PC-9 (cell line): ENCODE measurements at places on chromosomes 5 and 9.

- no peaks in the 10 kb centered on the region for H3K27me3 ChIP-seq
- H3K36me3 ChIP-seq = no peaks in the 10 kb centered on the region
- H3K27ac ChIP-seq = no peak overlapping the region
- DNase-seq = no peak
- H3K4me3 ChIP-seq = no peak overlapping the region
These were observed 29.4 kb upstream of the N4BP3 start for GRCh38 chr5:178083922-178084321.

DNA sequence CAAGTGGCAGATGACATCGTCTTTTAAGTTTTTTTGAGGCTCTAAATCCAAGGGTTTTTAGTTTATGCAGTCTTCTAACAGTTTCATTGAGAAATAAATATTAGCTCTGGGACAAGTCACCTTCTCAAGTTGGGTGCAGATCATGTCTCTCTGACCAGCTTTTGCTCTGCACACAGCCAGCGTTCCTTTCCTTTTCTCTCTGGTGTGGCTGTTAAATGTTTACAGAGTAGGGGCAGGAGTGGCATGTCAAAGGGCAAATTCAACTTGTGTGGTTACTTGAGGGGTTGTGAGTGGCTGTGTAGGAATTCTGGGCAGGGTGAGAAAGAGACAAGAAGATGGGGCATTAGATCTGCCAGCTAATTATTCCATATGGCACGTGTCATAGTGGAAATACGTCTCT is 187.5 kb upstream of the HMHB1 start:
- H3K4me3 ChIP-seq = no peak overlapping the region
- H3K36me3 ChIP-seq = no peaks in the 10 kb centered on the region
- no peak for DNase-seq
- peaks cover 10% of the 10 kb centered on the region for H3K4me1 ChIP-seq

- DNase-seq = no peak
- no peaks in the 10 kb centered on the region for H3K4me1 ChIP-seq
- no peak overlapping the region for H3K4me3 ChIP-seq
- H3K36me3 ChIP-seq = no peaks in the 10 kb centered on the region
- H3K27me3 ChIP-seq = no peaks in the 10 kb centered on the region
These were observed 1816.5 kb downstream of the MAT2B start for GRCh38 chr5:165321912-165322311.

GRCh38 chr5:16722097-16722495 is 105.3 kb upstream of the RETREG1 start:
- H3K27ac ChIP-seq = no peak overlapping the region
- no peaks in the 10 kb centered on the region for H3K27me3 ChIP-seq
- no peak overlapping the region for H3K4me3 ChIP-seq

GRCh38 chr9:16540743-16541613 is 329.5 kb downstream of the BNC2 start:
- H3K4me3 ChIP-seq = no peak overlapping the region
- no peaks in the 10 kb centered on the region for H3K27me3 ChIP-seq
- no peak overlapping the region for H3K27ac ChIP-seq

GRCh38 chr5:51398875-51399642 is 15.8 kb downstream of the ISL1 start:
- H3K4me1 ChIP-seq = no peaks in the 10 kb centered on the region; the same call in 1 of the 2 replicates
- H3K27me3 ChIP-seq = no peaks in the 10 kb centered on the region
- H3K27ac ChIP-seq = no peak overlapping the region
- no peak for DNase-seq

DNA sequence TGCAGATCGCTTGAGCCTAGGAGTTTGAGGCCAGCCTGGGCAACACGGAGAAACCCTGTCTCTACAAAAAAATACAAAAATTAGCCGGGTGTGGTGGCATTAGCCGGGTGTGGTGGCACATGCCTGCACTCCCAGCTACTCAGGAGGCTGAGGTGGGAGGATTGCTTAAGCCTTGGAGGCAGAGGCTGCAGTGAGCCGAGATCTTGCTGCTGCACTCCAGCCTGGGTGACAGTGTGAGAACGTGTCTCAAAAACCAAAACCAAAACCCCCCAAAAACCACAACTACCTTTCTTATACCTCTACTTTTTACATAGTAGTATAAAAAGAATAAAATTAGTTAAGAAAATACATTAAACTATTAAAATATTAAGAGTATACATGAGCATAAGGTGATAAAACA is 121.2 kb downstream of the RAPGEF6 start:
- no peaks in the 10 kb centered on the region for H3K36me3 ChIP-seq
- H3K4me3 ChIP-seq = no peak overlapping the region
- H3K4me1 ChIP-seq = no peaks in the 10 kb centered on the region
- no peak for DNase-seq
- no peaks in the 10 kb centered on the region for H3K27me3 ChIP-seq
- H3K27ac ChIP-seq = no peak overlapping the region

GRCh38 chr5:134874831-134875655 is 872 bp downstream of the TXNDC15 start:
- peak overlapping the region; percentile 42 for H3K27ac ChIP-seq
- H3K27me3 ChIP-seq = no peaks in the 10 kb centered on the region
- H3K4me1 ChIP-seq = 0 out of 2 replicates have a peak, but pooled peaks cover 8% of the 10 kb centered on the region

- DNase-seq = no peak
- H3K4me3 ChIP-seq = no peak overlapping the region
- H3K27ac ChIP-seq = no peak overlapping the region
- no peaks in the 10 kb centered on the region for H3K4me1 ChIP-seq
- H3K36me3 ChIP-seq = no peaks in the 10 kb centered on the region
These were observed 498.8 kb upstream of the CDH18 start for GRCh38 chr5:20486826-20487225.

DNA sequence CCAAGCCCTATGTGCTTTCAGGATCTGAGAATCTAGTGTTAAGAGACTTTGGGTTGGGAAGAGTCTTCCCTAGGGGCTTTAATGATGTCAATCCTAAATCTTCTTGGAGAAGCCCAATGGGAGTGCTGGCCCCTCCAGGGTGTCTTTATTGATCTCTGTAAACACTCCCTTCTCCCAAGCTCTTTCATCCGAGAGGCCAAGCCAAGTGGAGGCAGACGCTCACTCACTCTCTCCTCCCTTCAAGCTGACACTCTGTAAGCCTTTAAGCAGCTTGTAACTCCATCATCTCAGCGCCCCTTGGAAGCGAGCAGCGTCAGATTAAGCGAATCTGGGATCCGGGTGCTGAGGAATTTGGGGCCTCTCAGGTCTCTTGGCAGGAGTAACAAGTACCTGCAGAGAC is 37.7 kb downstream of the SPARC start:
- no peaks in the 10 kb centered on the region for H3K27me3 ChIP-seq
- H3K4me3 ChIP-seq = no peak overlapping the region
- peaks cover 27% of the 10 kb centered on the region for H3K4me1 ChIP-seq
- no peaks in the 10 kb centered on the region for H3K36me3 ChIP-seq
- no peak for DNase-seq
- H3K27ac ChIP-seq = no peak overlapping the region

DNA sequence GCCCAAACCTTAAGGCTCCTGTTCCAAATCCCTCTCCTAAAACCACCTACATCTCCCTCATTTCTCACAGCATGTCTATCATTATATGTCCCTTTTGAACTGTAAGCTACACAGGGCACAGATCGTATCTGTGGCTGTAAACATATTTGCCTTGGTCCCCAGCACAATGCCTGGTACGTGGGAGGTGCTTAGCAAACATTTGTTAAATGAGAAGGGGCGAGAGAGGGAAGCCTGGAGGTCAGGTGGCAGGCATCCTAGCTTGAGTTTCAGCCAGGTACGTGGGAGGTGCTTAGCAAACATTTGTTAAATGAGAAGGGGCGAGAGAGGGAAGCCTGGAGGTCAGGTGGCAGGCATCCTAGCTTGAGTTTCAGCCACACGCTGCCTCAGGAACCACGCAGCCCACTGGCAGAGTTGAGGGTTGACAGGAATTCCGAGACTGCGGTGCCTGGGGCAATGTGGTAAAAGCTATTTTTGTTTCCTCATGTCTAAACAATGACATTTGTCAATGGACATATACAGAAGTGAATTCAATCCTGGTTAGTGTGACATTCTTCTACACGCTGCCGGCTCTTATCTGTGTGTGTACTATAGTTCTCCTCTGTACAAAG is 113.6 kb downstream of the EFNA5 start:
- H3K36me3 ChIP-seq = no peaks in the 10 kb centered on the region; the same call in 1 of the 2 replicates
- H3K27me3 ChIP-seq = no peaks in the 10 kb centered on the region
- DNase-seq = peak; percentile 95
- peak overlapping the region; percentile 96 for H3K27ac ChIP-seq
- H3K4me1 ChIP-seq = peaks cover 65% of the 10 kb centered on the region

DNA sequence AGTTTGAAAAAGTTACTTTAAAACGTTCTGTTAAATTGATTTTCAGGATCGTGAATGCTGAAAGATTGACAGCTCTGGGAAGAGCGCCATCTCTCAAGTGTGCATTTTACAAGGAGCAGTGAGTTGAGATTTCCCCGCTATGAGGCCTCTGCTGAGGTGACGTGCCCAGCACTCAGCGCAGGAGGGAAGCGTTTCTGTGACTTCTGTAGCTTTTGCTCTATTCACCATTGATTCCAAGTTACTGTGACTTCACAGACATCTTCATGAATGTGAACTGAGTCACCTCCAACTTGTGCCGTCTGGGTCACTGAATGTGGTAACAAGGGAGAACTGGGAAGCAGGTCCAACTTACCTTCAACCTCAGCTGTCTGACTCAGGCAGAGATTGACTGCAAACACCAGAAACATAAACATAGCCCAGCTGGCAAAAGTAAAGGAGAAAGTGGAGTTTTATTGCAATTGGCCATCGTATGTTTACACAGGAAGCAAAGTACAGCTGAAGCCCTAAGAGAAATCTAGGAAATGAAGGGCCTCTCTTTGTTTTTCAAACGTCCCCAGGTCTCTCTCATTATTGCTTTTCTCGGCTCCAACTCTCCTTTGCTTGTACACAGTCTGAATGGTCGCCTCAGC is 428.8 kb upstream of the CLINT1 start:
- no peak for DNase-seq
- H3K27ac ChIP-seq = no peak overlapping the region
- H3K27me3 ChIP-seq = no peaks in the 10 kb centered on the region
- H3K4me3 ChIP-seq = no peak overlapping the region
- H3K36me3 ChIP-seq = no peaks in the 10 kb centered on the region

DNA sequence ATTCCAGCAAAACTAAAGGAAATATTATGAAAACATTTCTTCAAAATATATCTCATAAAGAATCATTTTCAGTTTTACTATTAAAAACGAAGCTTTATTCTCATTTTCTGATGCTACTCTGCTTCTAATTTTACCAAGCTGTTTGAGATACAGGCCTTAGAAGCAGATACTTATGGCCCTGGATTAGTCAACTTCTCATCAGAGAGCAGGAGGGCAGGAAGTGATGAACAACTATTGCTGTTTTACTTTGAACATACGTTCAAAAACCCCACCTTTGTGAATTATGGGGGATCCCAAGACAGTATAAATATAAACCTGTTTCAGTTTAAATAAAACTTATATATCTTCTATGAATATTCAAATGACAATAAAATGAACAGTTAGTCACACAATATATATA is 16.0 kb downstream of the MPDZ start:
- H3K27ac ChIP-seq = no peak overlapping the region
- no peak overlapping the region for H3K4me3 ChIP-seq
- H3K27me3 ChIP-seq = no peaks in the 10 kb centered on the region
- H3K36me3 ChIP-seq = no peaks in the 10 kb centered on the region
- DNase-seq = no peak

- no peaks in the 10 kb centered on the region for H3K27me3 ChIP-seq
- DNase-seq = no peak
- no peak overlapping the region for H3K27ac ChIP-seq
- no peaks in the 10 kb centered on the region for H3K36me3 ChIP-seq
- no peak overlapping the region for H3K4me3 ChIP-seq
- H3K4me1 ChIP-seq = no peaks in the 10 kb centered on the region
These were observed 233.3 kb downstream of the GAS1 start for GRCh38 chr9:86713970-86714369.

- H3K27ac ChIP-seq = no peak overlapping the region
- no peaks in the 10 kb centered on the region for H3K27me3 ChIP-seq
- H3K4me3 ChIP-seq = no peak overlapping the region
- H3K4me1 ChIP-seq = no peaks in the 10 kb centered on the region
These were observed 1068.0 kb downstream of the NR2F1-AS1 start for GRCh38 chr5:92513067-92513466.

DNA sequence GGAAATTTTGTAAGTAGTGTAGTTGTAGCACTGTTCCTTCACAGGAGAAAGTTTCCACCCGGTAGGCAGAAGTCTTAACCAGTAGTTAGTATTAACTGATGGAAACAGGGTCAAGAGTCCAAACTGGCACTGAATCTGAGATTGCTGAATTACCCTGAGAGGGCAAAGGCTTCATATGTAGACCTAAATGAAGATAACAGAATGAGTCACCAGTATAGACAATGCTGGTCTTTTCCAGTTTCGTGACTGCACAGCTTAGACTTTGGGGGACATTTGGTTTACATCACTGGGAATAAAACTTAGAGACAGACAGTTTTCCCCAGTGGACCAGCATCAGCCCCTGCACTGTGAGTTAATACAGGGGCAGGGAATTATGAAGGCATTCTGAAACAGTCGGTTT is 60.5 kb downstream of the PCSK5 start:
- H3K27ac ChIP-seq = no peak overlapping the region
- peaks cover 28% of the 10 kb centered on the region for H3K4me1 ChIP-seq

- H3K4me3 ChIP-seq = no peak overlapping the region
- DNase-seq = no peak
- no peaks in the 10 kb centered on the region for H3K27me3 ChIP-seq
These were observed 66.9 kb downstream of the TMC1 start for GRCh38 chr9:72588336-72588735.

DNA sequence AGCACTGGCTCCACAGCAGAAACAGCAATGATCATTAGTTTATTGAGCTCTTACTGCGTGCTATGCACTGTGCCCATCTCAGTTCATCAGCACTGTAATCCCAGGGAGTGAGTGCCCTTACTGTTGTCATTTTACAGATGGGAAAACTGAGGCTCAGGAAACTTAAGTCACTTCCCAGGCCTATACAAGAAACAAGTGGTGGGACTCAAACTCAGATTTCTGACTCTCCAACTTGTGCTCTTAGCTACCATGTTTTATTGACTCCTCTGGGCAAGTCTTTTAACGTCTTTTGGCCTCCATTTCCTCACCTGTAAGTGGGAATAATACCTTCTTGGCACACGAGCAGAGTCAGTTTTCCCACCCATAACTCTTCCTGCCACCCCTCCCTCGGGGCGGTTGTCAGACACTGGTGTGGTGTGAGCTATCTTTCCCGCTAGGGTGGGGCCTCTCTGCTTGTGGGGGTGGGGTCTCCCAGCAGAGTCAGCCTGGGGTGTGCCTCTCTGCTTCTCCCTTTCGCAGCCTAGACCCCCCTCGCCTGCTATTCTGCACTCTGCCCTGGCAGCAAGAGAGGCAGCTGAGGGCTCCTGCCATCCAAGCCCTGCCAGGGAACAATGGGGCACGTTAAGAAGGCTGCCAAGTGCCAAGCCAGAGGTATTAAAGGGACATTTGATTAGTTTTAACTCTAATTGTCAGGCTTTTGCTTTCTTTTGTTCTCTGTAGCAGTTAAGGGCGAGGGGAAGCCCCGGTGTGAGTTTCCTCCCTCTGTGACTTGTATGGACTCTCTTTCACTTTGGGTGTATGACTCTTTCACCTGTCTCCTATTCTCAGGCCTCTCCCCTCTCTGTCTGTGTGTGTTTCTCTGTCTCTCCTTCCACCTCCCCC is 12.1 kb downstream of the GALNT10 start:
- H3K27ac ChIP-seq = no peak overlapping the region
- DNase-seq = peak; percentile 24
- H3K36me3 ChIP-seq = peaks cover 12% of the 10 kb centered on the region
- no peaks in the 10 kb centered on the region for H3K27me3 ChIP-seq
- peaks cover 26% of the 10 kb centered on the region for H3K4me1 ChIP-seq

GRCh38 chr5:141681695-141682641 is at the start of gene ARAP3:
Gene ARAP3 (minus strand): TSS chr5:141682230. CDS start chr5:141680486, 1,744 bp downstream.
- peak within 1 kb of the TSS; percentile 89 for H3K27ac ChIP-seq
- H3K4me3 ChIP-seq = peak within 1 kb of the TSS; percentile 68
- peak; percentile 74 for DNase-seq
- peaks cover 22% of the 10 kb centered on the region for H3K4me1 ChIP-seq
